ENCODE measurements at places on chromosomes 5 and 9.

DNA sequence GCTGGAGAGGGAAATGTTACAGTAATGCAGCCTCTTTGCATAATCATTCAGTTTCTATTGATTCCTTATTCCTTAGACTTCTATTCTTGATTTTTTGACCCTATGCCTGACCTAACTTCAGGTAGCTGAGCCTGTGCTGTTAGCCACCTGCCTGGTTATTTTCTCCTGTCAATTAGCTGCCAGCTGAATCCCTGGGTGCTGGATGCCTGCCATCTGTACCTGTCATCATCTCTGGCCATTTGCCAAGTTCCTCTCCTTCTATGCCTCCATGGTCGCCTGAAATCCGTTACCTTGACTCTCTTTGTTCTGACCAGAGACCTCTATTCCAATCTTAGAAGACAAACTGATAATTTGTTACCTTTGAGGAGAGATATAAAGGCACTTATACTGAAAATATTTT lies 178.3 kb downstream of the CAVIN4 start:
- no peak for DNase-seq

GRCh38 chr9:107355394-107355793 lies 72.3 kb downstream of the RAD23B start:
- no peak for DNase-seq

GRCh38 chr9:70954596-70955143 lies 166.8 kb downstream of the TRPM3 start:
- DNase-seq: no peak

- DNase-seq: no peak
Observed at GRCh38 chr9:36815566-36816348, 218.3 kb downstream of the PAX5 start.

DNA sequence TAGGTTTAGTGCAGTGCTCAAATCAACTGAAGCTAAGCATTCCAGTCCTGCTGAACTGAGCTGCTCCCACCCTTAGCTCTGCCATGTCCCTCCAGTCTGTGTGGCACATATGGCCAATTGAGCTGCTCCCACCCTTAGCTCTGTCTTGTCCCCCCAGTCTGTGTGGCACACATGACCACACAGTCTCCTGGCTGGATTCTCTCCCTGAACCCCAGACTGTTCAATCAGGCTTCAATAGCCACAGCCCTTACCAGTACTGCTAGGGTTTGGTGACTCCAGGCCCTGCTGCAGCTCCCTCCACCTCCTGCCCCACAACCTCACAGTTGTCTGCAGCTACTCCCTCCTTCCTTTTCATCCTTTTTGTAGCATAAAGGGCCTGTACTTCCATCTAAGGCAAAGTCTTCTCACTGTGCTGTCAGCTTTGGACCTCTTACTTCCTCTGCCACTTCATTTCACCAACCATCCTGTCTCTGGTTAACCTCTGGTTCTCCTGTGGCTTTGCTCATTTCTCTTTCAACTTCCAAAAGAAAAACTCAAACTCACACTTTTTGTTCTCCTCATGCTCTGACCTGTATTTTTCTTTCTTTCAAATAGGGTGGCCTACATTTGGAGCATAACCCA lies 50.8 kb downstream of the ADAMTS12 start:
- DNase-seq: no peak

DNA sequence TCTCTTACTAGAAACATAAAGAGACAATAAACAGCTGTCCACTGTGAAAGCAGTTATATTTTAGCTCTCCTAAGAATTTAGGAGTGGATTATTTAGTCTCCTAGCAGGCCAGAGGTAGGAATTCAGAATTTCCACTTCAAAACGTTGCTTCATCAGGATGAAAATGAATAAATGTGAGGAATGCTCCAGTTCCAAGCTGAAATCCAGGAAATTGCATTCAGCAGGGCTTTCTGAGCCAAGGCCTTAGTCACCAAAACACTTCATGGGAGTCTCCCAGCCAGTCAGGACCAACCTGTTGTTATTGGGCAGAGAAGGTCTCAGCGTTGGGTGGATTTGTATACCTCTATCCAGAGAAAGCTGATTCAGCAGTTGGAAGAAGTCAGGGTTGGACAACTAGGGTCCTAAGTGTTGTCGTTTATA lies 1040.3 kb downstream of the TLE1 start:
- DNase-seq: no peak

DNA sequence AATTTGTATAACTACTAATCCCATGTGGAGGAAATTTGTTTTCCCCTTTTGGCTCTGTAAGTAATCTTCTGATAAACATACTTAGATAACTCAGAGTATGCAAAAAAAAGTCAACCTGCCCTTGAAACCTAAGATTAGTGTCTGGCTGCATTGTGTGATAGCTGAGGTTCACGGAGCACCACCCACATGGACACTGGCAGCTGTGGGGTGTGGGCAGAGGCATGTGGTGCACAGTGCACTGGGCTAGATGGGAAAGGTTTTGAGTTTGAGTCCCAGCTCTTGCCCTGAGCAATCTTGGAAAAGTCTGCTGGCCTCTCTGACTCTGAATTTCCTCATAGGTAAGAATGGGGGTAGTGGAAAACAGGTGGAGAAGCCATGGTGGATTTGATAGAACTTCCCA lies 75.1 kb downstream of the PLCXD3 start:
- DNase-seq: no peak
